ENCODE measurements at places on chromosomes 1 and 21.

DNA sequence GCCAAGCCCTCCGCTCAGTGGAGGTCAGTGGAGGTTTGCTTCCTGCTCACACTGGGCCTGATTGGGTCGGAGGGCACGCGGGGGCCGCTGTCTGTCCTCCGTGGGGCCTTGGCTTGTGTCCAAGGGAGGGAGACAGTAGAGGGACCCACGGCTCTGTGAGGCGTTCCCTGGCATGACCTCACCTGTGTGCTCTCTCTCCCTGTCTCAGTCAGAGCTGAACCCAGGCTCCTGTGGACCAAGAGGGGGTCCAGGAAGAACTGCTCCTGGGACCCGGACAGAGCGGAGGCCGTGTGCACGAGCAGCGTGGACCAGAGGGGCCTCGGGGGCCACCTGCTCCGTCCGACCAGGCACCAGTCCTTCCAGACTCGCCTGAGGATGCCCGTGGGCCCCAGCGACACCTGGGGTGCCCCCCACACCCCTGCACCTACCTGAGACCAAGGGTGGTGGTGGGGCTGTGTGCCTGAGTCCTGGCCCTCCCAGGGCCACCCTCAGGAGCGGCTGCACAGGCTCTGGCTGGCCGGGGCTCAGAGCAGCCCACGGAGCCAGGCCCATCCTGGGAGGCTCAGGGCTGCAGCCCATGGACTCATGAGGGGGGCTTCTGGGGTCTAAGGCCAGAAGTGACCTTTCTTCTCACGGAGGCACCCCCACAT lies 13.3 kb upstream of the TTLL10 start:
- DNase-seq = no peak

- DNase-seq = no peak
These were observed 81.7 kb upstream of the PGBD5 start for GRCh38 chr1:230507666-230508402.

DNA sequence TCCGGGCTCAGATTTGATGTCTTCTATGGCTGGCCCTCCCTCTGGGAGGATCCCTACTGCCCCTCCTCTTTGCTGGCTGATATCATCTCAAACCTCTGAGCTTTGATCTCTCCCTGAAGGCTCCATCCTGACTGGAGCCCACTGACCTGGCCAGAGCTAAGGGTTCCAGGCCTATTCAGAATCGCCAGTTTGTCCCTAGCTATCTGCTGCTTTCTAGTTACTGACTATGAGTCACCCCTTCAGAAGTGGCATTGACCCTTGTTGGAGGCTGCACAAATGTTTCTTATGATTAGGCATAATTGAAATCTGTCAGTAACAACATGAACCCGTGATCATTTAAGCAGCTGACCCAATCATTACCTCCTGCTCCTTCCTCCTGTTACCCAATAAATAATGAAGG lies 87.1 kb downstream of the ABCA4 start:
- no peak for DNase-seq

DNA sequence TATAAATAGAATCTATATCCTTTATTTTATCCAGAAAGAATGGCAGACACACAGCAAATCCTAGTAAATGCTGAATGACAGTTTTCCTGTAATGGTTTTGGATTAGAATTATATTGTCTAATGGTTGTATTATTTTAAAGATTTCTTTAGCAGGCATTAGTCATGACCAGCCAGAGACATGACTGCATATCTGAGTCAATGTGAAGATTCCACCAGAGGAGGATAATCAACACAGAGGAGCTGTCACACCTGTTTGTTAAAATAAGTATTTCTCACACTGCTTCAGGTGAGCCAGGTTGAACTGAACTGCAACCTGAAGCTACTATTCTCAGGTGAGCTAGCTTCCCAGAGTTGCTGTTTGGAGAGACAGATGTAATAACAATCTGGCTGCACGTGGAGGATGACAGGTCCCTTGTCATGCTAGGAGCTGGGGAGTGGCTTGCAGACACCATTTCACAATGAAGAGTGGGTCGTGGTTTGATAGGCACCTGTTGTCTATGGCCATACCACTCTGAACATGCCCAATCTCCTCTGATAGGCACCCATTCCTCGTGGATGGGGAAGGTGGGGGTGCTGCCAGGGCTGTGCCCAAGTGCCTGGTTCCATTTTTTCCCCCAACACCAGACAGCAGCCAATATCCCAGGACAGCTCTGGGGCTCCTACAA lies 94.3 kb downstream of the KCNJ6 start:
- DNase-seq = no peak

DNA sequence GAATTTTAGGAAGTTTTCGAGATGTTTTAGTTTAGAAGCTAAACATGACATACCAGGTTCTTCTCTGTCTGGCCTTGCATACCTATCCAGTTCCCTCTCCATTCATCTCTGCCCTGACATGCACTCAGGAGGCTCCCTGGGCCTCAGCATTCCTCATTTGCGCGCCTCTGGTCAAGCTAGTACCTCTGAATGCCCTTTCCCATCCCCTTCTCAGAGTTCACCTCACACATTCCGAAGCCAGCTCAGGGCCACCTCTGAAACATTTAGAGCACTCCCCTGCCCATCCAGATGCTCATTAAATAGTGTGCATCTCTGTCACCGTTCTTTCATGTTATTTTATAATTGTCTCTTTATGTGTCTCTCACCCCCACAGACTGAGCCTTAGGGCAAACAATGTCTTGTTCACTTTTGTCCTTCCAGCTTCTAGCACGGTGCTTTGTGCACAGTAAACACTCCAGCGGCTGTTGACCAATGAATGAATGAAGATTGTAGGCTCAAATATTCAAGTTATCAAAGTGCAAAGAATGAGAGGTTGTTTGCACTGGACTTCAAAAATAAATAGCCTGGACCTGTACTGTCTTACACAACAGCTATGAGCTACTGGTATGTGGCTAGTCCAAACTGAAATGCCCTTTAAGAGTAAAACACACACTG lies 1.2 kb upstream of the DHCR24 start:
- DNase-seq = no peak

DNA sequence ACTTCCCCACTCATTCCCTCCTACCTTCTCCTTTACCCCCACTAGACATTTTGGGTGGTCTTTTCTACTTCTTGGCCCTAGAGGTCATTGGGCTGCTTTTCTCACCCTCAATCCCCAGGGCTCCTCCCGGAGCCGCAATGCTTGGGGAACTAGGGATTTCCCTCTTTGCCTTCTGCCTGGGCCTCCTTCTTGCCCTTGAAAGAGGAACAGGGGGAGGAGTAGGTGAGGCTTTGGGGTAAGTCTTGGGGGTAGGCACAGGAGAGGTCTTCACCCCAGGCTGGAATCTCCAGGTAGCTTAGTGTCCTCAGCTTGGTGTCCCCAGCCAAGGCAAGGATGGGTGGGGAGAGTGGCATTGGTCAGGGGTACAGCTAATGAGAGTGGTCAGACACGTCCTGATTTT lies 56.2 kb upstream of the EPS8L3 start:
- no peak for DNase-seq

- no peak for DNase-seq
These were observed 26.2 kb downstream of the ACOT11 start for GRCh38 chr1:54574158-54574778.

DNA sequence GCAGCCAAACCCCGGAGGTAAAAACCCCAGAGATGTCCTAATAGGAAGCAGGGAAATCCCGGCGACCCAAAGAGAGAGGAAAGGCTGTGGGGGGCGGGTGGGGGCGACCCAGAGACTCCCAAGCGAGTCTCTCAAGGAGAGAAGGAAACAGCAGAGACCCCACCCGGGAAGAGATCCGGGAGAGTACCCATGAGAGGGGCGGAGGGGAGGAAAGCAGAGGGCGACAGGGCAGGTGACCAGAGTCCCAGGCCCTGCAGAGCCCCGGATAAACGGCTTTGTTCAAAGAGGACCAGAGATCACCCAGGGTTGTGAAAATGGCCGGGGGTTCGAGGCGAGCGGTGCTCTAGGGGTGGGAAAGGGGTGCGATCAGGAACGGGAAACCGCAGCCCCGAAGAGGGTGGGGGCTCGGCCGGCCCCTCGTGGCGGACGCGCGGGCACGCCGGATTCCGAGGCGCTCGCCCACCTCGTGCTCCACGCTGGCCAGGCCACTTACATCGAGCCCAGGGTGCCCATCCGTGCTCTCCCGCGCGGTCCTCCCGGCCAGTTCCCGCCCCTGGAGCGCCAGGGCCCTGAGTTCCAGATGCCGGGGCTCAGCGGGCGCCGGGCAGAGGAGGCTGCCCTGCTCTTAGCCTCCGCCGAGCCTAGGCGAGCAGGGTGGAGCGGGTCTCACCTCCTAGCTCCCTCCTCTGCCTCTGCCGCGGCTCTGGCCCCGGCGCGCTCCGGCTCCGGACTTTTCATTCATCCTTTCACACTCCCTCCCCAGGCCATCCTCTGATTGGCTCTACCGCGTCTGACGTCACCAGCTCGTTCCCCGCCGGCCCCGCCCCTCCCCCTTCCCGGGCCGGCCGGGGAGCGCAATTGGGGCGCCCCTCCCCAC lies 52.3 kb downstream of the RHBG start:
- peak; percentile 29 for DNase-seq

- DNase-seq = no peak
These were observed 593.8 kb downstream of the LRRIQ3 start for GRCh38 chr1:73604211-73604610.

GRCh38 chr1:99675994-99676393 lies 30.1 kb downstream of the PALMD start:
- DNase-seq = no peak

GRCh38 chr1:212311836-212312497 lies 26.8 kb downstream of the PPP2R5A start:
- no peak for DNase-seq

GRCh38 chr1:23384312-23385058 lies 14.8 kb upstream of the ZNF436 start:
- DNase-seq = no peak

DNA sequence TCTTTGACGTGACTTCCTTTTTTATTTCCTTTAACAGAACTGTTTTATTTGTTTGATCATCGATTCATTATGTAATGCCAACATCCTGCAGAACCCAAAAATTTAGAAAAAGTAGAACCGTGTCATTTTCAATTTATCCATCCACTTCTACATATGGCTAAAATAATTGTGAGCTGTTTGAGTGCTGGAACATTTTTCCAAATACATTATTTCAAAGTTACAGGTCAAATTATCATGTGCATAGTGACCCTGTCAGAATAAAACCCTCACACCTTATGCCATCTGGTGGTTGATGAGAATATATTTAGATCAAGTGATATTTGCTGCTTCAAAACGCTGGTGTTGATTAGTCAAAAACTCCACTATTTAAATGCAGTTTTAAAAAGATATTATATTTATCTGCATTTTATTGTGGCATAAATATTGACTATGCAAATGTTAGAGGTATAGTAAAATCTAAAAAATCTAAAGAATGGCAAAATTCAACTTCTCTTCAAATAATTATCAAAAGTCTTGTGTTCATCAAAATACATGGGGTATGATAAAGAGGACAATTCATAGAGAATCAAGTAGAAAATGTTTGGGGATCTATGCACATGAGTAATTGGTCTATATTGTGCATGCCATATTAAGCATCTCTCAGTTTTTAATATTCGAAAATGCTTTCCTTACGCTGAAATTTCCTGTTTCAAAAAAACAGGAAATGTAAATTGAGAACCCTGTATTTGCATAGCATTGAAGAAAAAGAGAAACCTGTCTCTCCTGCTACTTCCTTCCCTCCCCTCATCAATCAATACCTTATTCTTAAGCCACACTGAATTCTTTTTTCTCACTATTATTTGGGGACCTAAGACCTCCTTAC lies 39.7 kb downstream of the UBE2U start:
- no peak for DNase-seq

DNA sequence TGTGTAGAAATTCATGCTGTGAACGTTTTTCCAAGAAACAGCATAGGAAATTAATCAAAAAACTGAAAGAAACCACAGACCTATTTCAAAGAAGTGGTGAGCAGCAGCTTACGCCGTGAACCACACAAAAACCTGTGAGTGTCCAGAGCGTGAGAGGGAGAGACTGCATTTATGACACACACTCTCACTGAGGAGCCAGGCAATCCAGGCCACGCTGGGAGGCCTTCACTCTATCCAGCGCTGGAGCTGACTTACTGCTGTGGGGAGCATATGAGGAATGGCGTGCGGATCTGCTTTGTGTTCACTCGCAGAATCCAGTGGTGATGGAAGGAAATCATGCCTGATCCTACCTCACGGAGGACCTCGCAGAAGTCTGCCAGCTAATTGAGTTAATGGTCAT lies 12.7 kb downstream of the ADAMTS1 start:
- no peak for DNase-seq

- no peak for DNase-seq
These were observed 75.2 kb upstream of the CD1D start for GRCh38 chr1:158105352-158106095.

- no peak for DNase-seq
These were observed at the start of gene C4BPA for GRCh38 chr1:207103892-207104373. Gene C4BPA, plus strand, starts transcription at chr1:207104233. Its CDS starts 8,793 bp downstream, at chr1:207113026.

GRCh38 chr1:2337501-2337900 lies 53.9 kb downstream of the MORN1 start:
- no peak for DNase-seq

GRCh38 chr1:179137617-179138255 lies 55.9 kb downstream of the TOR3A start:
- DNase-seq = no peak

DNA sequence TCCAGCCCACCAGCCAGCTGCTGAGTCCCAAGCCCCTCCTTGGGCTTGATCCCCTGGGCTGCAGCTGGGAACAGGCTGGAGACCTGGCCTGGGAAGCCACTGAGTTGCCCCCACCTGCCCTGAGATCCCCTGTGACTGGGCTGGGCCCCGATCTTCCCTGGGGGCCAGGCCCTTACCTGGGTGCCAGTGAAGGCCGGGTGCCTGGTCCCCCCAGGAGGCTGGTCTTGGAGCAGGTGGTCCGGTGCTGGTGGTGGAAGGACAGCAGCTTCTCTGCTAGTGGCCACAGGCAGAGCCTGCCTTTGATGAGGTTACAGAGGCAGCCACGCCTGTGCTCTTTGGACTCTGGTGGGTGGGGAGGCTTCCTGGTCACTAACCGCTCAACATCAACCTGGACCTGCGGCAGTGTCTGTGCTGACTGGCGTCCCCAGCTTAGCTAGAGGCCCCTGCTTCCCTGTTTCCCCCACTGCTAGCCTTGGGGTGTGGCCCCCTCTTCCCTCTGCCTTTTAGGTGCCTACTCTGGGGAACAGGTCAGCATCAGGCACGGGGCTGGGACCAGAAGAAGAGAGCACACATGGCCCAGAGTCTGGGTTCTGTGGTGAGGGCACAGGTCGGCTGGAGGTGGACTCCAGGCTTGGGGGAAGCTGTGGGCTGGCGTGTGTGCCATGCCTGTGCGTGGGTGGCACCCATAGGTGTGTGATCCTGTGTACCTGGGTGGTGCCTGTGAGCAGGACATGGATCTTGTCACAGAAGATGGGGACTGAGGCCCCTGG lies at the start of gene EPS8L3:
TSS of gene EPS8L3 (minus strand) at position 278 of the 770 bp plus-strand sequence. CDS start 2,174 bp downstream, outside the sequence.
- DNase-seq = no peak

- no peak for DNase-seq
These were observed 53.1 kb downstream of the TNR start for GRCh38 chr1:175690298-175690697.

DNA sequence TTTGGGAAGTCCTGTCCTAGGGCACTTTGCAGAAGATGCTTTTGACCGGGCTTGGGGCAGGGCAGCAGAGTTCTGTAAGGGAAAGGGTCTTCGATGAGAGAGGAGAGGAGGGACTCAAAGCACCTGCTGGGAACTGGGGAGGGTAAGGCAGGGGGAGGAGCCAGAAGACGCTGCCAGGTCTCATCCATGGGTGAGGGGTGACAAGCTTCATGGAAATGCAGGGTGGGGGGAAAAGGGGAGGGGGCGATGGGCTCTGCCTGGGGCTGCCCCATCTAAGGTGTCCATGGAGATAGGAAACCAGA lies 20.9 kb upstream of the C2CD2 start:
- no peak for DNase-seq

Measured in stimulated activated CD8-positive, alpha-beta memory T cell treated with anti-CD3 and anti-CD28 coated beads, Interleukin-7, amount 100 ng/mL, for 1 hour (primary cell).